Urinary bladder (tissue), 4 donors: ENCODE measurements at places on chromosomes 16 and 17. TPM values are rescaled to one million over a fixed set of nuclear protein-coding genes. Genes with fewer than 3 reads are reported as not detected.
A peak's percentile ranks its signal among the peaks of the same experiment; 100 is the strongest.

DNA sequence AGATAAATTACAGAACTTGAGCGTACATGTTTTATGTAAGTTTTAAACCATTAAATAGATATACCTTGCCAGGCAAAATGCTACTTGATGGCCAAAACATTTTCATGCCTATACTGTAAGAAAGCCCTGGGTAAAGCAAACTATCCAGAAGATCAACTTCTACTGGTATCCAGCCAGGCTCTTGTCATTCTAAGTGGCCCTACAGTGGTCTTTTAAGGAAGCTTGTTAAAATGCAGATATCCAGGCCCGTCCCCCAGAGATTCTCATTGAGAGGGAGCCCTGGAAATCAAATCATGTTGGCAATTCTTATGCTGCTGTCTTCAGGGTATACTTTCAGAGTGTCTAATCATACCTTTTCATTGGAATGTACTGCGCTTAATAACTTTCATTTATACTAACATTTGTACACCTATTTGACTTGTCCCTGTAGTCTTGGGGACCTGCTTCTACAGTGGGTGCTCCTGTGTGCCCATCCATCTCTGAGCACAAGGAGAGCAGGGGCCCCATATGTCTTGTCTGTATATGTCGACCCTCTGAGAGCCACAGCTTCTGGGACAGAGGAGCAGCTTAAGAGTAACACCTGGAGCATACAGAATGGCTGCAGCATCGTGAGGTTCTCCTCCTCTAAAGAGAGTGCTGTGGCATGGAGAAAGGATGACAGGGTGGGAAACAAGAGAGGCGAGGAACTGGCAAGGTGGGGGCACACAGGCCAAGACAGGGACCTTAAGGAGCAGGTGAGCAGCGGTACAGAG, 43.6 kb upstream of the ANKFY1 start:
- no peak for DNase-seq

- DNase-seq: no peak
Measured at GRCh38 chr16:51657848-51658247, 506.8 kb upstream of the SALL1 start.

- peak; percentile 58 for DNase-seq
Measured at GRCh38 chr17:67637901-67638641, 79.7 kb upstream of the NOL11 start.

DNA sequence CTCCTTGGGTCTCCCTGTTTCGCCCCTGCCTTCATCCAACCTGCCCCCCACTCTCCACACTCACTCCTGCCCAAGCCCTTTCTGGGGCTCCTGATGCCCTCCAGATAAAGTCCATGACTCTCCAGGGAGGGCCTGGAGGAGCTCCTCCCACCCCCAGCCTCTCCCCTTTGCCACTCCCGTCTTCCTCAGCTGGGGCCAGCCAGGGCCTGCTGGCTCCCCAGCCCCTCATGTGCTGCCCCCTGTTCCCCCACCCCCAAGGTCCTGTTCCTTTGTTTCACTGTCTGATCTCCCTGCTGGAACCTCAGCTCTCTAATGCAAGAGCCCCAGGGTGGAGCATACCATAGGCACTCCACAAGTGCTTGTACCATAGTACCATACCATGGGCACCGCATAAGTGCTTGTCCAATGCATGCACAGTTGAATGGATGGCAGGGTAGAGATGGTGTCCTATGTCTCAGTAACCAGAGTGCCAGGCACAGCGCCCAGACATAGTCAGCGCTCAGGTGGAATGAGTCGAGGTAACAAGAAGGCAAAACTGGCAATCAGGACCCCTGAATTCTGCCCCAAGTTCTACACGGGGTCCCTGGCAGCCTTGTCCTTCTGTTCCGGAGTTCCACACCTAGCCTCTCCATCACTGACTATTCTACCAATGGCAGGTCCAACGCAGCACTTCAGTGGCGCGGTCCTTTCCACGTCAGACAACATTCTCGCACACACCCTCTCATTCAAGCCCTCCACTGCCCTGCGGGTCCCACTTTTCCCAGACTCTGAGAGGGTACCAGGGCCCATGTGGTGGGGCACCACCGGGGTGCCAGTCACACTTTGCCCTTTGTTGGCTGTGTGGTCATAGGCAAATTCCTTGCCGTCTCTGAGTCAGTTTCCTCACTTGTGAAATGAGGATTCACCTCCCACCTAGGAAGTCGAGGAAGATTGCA, 1.4 kb downstream of the PLCD3 start:
- DNase-seq: no peak

DNA sequence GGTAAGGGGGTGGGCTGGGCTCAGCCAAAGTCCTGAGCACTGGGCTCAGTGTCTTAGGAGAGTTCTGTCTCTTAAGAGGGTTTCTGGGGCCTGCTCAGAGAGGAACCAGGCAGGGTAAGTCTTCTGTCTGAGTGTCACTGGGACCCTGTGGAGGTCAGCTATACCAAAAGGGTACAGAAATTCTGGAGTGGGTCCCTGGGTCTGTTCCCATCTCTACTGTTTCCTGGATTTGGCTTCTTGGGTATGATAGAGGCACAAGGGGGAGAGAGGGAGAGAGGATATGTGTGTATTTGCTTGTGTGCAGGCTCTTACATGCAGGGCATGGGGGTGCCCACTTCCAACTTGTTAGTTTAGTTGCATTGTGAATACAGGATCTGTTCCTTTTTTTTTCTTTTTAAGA, 1.6 kb downstream of the E2F4 start:
- no peak for DNase-seq

GRCh38 chr17:9401434-9401833, 174.2 kb downstream of the STX8 start:
- no peak for DNase-seq

The DHRS7C gene
- total RNA-seq: 1.1 TPM

The DHRS7B gene
- total RNA-seq: 14.5 TPM

DNA sequence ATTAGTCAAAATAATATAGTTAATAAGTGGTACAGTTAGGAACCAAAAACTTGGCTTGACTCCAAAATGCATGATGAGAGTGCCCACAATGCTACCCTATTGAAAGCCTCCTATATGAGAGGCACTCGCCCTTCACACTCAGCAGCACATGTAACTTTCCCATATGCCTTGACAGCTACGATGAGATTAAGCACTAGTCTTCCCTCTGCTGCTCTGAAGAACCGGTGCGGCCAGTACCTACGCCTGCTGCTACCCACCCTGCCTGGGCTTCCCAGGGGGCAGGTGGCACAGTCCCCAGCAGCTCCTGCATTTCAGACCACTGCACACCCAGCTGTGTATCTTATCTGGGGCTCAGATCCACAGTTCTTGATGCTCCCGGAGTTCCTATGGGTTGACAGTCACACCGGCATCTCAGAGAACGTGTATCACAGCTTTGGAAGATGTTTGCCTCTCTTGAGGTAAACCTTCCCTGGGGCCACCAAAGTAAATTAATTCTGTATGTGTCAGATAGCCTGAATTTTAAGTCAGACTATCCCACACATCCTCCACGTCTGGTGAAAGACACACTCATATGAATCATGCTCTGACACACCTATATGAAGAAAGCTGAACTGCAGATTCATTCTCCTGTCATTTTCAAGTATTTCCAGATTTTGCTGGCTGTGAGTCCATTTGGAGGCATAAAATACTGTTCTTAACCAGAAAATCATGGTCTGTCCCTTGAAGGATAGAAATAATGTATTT, 77.8 kb downstream of the MYH10 start:
- DNase-seq: no peak

The PIRT gene
- 1.9 TPM for total RNA-seq

The CHST5 gene
- total RNA-seq: not detected

The UTS2R gene
- total RNA-seq: not detected

The CDRT15L2 gene
- not detected for total RNA-seq

DNA sequence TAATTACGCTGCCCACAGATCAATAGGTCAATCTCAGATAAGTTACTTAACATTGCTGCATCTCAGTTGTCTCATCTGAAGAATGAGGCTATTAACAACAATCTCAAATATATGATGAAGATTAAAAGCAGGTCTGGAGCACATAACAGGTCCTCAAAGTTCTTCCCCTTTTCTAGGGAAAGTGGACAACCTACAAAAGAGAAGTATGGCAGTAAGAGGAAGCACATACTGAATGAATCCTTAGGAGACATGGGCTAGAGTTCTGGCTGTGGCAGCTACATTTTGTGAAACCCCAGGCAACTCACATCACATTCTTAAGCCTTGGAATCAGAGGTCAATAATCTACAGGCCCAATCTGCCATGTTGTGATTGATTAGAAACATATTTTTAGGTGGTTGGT, 180.6 kb downstream of the PCTP start:
- no peak for DNase-seq

DNA sequence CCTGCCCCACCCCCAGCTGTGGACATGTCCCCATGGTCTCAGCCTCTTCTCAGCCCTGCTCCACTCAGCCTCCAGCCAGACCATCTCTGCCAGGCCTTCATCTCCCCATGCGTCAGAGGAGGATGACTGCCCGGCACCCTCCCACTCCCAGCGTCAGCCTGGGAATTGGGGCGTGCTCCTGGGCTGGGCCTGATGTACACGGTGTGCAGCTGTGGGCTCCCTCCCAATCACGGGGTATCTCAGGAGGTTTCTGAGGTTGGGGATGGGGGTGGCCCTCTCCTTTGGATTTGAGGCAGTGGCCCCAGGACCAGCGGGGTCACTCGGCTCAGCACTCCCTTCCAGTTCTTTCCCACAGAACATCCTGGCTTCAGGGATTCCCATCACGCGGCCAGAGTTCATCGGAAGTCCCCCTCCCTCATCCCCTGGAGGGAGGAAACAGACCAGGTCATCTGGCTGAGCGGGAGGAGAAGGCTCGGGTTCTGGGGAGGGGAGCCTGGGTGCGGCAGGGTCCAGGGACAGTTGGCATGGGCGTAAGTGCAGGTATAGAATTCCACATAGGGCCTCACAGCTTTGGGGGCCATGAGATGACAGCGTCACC, 36.9 kb downstream of the SOCS3 start:
- no peak for DNase-seq

GRCh38 chr16:5008311-5008731, 25.4 kb downstream of the NAGPA start:
- DNase-seq: no peak

DNA sequence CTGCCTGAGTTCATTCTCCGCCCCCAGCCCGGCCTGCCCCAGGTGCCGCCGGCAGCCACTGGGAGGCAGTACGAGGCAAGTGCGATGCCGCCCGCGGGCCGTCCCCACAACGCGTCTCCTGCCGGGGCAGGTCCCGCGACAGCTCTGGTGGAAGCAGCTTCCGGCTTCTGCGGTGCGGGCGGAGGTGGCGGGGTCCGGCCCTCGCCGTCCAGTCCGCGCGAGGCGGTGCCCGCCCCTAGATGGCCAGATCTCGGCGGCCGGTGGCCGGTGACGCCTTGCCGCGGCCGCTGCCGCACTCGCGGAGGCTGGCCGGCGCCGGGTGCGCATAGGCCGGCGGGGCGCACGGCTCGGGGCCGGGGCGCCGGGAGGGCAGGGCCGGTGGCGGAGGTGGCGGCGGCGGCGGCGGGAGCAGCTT, 1.8 kb downstream of the GJD3 start:
- DNase-seq: no peak

DNA sequence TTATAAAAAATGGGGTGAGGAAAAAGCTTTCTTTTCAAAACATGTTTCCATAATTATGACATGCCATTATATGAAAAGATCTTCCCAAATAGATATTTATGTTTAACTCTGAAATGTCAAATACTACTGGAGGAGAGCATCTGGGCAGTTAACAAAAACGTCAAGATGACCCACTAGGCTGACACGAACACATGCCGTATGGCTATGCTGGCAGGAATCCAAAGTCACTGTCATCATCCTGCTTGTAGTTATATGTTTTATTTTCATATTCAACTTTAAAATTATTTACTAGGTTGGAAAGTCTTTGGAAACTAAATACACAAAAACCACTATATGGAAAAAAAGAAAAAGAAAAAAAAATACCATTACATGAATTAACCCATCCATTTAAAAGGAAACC, 27.3 kb downstream of the ANKFY1 start:
- no peak for DNase-seq

GRCh38 chr17:50586421-50587247, 26.1 kb downstream of the CACNA1G start:
- DNase-seq: no peak

The CCDC78 gene
- total RNA-seq: 0.74 TPM

GRCh38 chr17:1298606-1299005, 19.1 kb downstream of the TRARG1 start:
- no peak for DNase-seq

The ACSM2A gene
- total RNA-seq: not detected

The TMEM231 gene
- 14.7 TPM for total RNA-seq

The CXCL16 gene
- 3.2 TPM for total RNA-seq

GRCh38 chr17:28887871-28888471, 9.6 kb downstream of the FLOT2 start:
- no peak for DNase-seq

GRCh38 chr17:29613352-29613837, 9.3 kb downstream of the CORO6 start:
- DNase-seq: peak; percentile 59

GRCh38 chr17:2044263-2044894, 2.6 kb downstream of the OVCA2 start:
- no peak for DNase-seq

- DNase-seq: no peak
Measured at GRCh38 chr17:65595071-65595656, 33.7 kb upstream of the AXIN2 start.

The IGFBP4 gene
- 111 TPM for total RNA-seq

GRCh38 chr17:71183066-71183660, 937.7 kb upstream of the SOX9 start:
- DNase-seq: no peak

The SEC14L5 gene
- 0.42 TPM for total RNA-seq

The SHISA9 gene
- 0.48 TPM for total RNA-seq

GRCh38 chr16:50469744-50470321, 78.4 kb upstream of the NKD1 start:
- DNase-seq: no peak

- DNase-seq: no peak
Measured at GRCh38 chr16:56600398-56600999, 7.9 kb upstream of the MT2A start.

DNA sequence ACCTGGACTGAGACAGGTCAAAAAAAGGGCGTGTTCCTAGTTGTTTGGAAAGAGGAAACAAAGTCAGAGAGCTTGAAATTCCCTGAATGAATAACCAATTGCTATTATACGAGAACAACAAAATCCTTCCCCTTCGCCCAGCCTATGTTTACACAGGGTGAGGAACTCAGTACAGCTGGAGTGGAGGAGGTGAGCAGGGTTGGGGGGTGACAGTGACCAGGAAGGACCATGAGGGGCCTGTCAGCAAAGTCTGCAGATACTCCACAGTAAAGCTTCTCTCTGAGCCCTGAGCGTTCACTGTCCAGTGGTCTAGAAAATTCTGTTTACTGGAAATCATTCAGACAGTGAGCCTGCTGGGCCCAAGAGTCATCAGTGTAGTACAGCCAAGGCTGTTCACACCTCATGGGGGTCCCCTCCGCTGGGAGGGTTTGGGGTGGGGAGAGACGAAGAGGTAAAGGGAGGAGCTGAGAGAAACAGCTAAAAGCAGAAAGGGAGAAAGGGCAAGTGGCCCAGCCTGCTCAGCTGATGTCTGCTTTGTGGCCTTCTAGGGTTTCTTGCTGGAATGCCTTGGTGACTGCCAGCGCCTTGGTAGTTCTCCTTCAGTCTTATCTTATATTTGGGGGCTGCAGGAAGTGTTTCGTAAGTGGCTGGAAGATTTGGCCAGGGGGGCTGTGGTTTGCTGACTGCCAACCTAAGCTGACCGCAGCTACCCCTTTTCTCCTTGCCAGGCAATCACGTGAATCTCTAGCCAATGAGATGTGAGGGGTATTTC, 5.7 kb downstream of the DUSP3 start:
- no peak for DNase-seq

- DNase-seq: peak; percentile 61
Measured at GRCh38 chr16:81723098-81723723, 55.9 kb upstream of the PLCG2 start.

GRCh38 chr17:70278844-70279462, 109.6 kb downstream of the KCNJ2 start:
- peak; percentile 1 for DNase-seq

The KIF18B gene
- 2.5 TPM for total RNA-seq

GRCh38 chr16:75653922-75654321, 6.3 kb downstream of the TERF2IP start:
- no peak for DNase-seq
